ENCODE measurements at places on chromosomes 1 and 21. TPM values are rescaled to one million over a fixed set of nuclear protein-coding genes. Genes with fewer than 3 reads are reported as not detected.

The SYPL2 gene
- 0.12 TPM for total RNA-seq

The BCL2L15 gene
- 0.59 TPM for total RNA-seq

The SH3BP5L gene
- 21.6 TPM for total RNA-seq

The ELF3 gene
- 157 TPM for total RNA-seq

The LEFTY2 gene
- 0.18 TPM for total RNA-seq

The CCDC181 gene
- total RNA-seq = 0.12 TPM

The NOS1AP gene
- total RNA-seq = 0.18 TPM

The OR6K3 gene
- total RNA-seq = not detected

The SEC16B gene
- total RNA-seq = 0.68 TPM

The DNAJC28 gene
- total RNA-seq = 0.48 TPM

The PLA2G5 gene
- total RNA-seq = not detected

The GNAT2 gene
- total RNA-seq = 0.09 TPM

The ACKR1 gene
- 0.05 TPM for total RNA-seq

The S1PR1 gene
- 0.22 TPM for total RNA-seq

The OR2T35 gene
- not detected for total RNA-seq

The BMP8B gene
- total RNA-seq = 5.3 TPM

The AIM2 gene
- not detected for total RNA-seq

The FAM177B gene
- not detected for total RNA-seq

The SASS6 gene
- 3.7 TPM for total RNA-seq

The TDRKH gene
- total RNA-seq = 7.3 TPM

The ITLN2 gene
- 0.96 TPM for total RNA-seq

Data from A549 treated with Hydrocortisone at 1 μM for 4 hours (cell line).